ENCODE measurements at places on chromosomes 5 and 9. TPM values are rescaled to one million over a fixed set of nuclear protein-coding genes. Genes with fewer than 3 reads are reported as not detected.

HABP4 gene
- 8.3 TPM for total RNA-seq

FRMPD1 gene
- not detected for total RNA-seq

AIF1L gene
- total RNA-seq: 0.72 TPM

STING1 gene
- 43.7 TPM for total RNA-seq

PITX1 gene
- total RNA-seq: 0.20 TPM

TJP2 gene
- total RNA-seq: 3.9 TPM

ZNF474 gene
- not detected for total RNA-seq

RUSC2 gene
- total RNA-seq: 1.7 TPM

PCDHA9 gene
- total RNA-seq: not detected

NEK6 gene
- 21.8 TPM for total RNA-seq

DMRT3 gene
- not detected for total RNA-seq

TEK gene
- not detected for total RNA-seq

CER1 gene
- not detected for total RNA-seq

FPGS gene
- 79.8 TPM for total RNA-seq

PCDHGC5 gene
- total RNA-seq: not detected

ZNF366 gene
- not detected for total RNA-seq

LHX6 gene
- 0.07 TPM for total RNA-seq
